ENCODE measurements at places on chromosomes 2 and 18.

DNA sequence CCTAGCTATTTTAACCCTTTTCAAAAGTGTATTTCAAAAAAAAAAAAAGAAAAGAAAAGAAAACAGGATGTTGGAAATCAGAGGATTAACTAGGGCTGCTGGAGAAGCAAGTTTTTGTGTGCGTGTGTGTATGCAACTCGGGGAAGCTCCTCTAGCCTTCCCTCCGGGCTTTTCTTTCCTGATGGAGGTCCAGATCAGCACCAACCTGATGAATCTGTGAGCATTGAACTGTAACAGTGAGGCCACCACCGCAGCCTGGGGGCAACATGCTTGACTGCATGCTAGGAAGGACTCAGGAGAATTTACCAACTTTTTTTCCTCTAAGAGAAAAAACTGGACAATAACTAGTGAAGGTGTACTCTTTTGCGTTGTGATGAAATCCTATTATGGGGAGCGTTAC is 2.3 kb downstream of the OBSL1 start:
- no peak for DNase-seq

- no peak for DNase-seq
These were observed 188.2 kb downstream of the LTBP1 start for GRCh38 chr2:33134791-33135560.

DNA sequence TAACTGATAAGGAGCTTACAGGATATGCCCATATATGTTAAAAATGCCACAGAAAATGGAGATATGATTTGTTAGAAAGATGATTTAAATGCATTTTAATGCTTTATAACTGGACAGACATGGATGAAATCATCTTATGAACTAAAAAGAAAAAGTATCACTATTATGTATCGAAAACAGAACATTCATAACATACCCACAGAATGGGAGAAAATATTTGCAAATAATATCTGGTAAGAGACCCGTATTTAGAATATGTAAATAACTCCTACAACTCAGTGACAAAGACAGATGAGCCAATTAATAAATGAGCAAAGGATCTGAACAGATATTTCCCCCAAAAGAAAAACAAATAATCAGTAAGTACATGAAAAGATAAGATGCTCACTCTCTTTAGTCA is 24.3 kb upstream of the MGAT5 start:
- no peak for DNase-seq

DNA sequence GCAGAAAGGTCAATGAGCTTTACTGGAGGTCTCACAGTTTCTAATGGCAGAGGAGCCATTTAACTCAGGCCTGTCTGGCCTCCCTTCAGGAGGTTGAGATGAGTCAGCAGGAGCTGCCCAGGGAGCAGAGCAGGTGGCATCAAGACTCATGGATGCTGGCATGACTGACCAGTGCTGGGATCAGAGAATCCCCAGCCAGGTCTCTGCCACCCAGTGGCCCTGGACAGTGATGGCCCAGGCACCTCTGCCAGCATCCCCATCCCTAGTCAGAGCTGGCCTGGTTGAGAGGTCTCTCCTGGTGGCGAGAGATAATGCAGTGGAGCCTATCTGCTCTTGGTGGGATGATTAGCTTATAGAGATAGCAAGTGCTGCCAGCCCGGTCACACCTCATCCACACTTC is 43.1 kb downstream of the GYPC start:
- DNase-seq = no peak
